ENCODE measurements at places on chromosomes 13 and 19.

DNA sequence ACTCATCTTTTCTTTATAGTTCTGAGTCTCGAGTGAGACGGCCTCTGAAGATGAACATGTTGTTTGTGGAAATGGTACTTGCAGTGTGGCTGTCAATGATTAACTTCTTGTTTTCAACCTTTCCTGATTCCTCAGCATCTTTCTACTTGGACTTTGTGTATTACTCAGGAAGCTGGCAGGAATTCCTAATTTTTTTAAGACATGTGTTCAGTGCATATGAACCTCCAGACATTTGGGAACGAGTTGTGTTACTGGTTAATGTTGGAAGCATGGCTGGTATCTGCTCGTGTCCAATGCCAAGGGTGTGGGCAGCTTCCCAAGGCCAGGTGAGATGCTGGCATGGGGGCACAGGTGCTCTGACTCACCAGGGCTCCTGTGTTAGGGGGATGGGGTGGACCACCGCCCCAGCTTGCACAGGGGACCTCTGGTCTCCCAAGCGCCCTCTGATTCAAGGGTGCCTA is 61.1 kb upstream of the MCF2L start:
- DNase-seq = no peak

GRCh38 chr19:18520848-18521691 is 800 bp downstream of the ELL start:
- no peak for DNase-seq

- DNase-seq = no peak
These were observed 33.7 kb upstream of the ZNF724 start for GRCh38 chr19:23283925-23284324.

DNA sequence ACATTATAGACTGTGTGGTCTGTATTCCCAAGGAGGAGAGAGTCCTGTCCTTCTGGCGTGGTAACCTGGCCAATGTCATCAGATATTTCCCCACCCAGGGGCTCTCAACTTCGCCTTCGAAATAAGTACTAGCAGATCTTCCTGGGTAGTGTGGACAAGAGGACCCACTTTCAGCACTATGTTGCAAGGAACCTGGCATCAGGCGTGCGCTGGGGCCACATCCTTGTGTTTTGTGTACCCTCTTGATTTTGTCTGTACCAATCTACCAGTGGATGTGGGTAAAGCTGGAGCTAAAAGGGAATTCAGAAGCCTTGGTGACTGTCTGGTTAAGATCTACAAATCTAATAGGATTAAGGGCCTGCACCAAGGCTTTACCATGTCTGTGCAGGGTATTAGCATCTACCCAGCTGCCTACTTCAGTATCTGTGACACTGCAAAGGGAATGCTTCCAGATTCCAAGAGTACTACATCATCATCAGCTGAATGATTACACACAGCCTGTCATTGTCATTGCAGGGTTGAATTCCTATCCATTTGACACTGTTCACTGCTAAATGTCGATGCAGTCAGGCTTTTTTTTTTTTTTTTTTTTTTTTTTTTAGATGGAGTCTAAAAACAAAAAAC is 148.0 kb downstream of the PRR20E start:
- DNase-seq = no peak

DNA sequence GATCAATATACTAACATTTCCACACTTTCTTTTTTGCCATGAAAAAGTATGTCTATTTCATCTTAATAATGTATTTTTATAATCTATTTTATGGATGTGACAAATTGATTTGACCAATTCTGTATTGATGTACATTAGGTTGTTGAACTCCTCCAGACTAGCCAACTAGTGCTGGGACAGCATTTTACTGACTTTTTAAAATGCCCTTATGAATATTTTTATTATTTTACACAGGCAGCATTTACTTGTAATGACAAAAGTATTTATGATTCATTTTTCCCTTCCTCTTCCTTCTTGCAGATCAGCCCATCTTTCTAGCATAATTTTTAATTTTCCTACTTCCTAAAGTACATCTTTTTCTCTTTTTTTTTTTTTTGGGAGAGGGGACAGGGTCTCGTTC is 918 bp upstream of the FUZ start:
- DNase-seq = no peak

DNA sequence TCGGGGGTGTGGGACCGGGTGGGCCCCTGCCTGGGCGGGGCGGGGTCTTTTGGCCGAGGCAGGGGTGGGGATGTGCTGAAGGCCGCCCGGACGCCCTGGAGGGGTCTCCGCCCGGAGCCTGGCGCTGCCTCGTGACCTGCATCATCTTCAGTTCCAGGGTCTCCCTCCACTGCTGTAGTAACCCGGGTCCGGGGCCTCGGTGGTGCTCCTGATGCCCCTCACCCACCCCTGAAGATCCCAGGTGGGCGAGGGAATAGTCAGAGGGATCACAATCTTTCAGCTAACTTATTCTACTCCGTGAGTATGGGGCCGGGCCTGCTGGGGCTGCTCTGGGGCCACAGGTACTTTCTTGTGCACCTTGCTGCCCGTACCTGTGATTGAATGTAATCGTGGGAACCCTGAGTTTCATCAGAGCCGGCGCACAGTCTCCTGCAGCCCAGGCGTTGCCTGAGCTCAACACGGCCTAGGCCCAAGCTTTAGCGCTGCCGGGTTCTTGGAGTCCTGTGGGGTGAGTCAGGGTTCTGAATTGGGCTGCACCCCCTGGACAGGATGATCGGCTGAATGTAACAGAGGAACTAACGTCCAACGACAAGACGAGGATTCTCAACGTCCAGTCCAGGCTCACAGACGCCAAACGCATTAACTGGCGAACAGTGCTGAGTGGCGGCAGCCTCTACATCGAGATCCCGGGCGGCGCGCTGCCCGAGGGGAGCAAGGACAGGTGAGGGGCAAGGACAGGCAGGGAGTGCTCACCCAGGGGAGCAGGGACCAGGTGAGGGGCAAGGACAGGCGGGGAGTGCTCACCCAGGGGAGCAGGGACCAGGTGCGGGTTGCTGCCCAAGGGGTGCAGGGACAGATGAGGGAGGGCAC is 10.5 kb downstream of the PEAK3 start:
- DNase-seq = peak; percentile 53

GRCh38 chr19:42132030-42132628 is at the start of gene POU2F2:
Gene POU2F2, minus strand, starts transcription at chr19:42132446. Its CDS starts 35 bp downstream, at chr19:42132411.
- DNase-seq = no peak

DNA sequence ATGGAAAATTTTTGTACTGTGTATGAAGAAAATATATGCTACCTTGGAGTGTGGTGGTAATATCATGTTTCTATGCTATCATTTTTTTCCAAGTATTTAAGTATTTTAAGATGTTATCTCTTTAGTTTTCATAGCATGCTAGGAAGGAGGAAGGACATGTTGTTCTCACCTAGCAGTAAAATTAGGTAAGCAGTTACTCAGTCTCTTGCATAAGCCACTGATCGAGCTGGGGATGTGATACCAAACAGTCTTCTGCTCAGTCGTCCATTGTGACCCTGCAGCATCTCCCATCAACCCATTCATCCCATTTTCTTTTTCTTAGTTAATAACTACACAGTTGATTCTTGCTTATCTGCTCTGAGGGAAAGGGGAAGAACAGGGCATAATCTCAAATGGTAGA is 130.6 kb downstream of the KLF5 start:
- DNase-seq = no peak

GRCh38 chr13:107681600-107681999 is 533.7 kb downstream of the LIG4 start:
- DNase-seq = no peak

GRCh38 chr19:58409010-58409790 is 751 bp downstream of the ZNF584 start:
- no peak for DNase-seq

DNA sequence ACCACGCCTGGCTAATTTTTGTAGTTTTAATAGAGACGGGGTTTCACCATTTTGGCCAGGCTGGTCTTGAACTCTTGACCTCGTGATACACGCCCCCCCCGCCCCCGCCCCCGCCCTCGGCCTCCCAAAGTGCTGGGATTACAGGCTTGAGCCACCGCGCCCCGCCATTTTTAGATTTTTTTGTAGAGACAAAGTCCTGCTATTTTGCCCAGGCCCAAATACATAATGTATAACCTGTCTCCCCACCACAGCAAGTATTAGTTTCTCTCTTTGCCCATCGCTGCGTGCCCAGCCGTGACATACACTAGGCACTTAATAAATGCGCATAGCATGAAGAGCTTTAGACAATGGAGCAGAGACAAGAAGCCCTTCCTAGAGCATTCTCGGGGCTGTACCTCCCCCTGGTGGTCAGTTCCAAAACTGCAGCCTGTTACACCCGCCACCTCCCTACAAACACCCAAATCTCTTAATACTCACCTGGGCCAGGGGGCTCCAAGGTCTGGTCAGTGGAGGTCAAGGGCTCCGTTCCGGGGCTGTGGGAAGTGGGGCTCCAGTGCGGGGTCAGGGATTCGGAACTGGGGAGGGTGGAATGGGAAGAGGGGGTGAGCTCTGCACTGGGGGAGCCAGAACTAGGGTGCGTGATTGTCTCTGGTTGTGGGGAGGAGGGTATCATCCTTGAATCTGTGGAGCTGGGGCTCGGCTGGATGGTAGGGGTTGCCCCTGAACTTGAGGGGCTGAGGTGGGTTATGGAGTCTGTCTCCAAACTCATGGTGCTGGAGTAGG is 22.5 kb downstream of the IQCN start:
- DNase-seq = peak; percentile 49

- DNase-seq = no peak
These were observed 365.1 kb downstream of the DNAJC15 start for GRCh38 chr13:43388282-43389034.

DNA sequence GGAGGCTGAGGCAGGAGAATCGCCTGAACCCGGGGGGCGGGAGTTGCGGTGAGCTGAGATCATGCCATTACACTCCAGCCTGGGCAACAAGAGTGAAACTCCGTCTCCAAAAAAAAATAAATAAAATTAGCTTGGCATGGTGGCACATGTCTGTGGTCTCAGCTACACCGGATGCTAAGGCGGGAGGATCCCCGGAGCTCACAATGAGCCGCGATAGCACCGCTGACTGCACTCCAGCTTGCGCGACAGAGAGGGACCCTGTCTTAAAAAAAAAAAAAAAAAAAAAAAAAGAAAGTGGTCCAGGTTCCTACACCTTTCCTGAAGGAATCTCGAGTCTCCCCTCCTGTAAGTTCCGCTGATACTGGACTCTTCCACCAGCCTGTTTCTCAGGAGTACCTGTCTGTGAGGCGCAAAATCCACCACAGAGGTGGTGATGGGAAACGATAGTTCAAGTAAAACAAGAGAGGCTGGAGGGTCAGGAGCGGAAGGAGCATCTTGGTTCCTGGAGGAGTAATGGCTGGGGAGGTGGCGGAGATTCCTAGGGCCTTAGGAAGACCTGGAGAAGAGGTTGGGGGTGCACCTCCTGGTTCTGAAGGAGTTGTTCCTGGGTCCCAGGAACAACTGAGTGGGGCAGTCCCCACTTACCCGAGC is 471 bp downstream of the FUT1 start:
- DNase-seq = no peak

GRCh38 chr13:25085125-25085742 is 10.7 kb upstream of the PABPC3 start:
- no peak for DNase-seq

DNA sequence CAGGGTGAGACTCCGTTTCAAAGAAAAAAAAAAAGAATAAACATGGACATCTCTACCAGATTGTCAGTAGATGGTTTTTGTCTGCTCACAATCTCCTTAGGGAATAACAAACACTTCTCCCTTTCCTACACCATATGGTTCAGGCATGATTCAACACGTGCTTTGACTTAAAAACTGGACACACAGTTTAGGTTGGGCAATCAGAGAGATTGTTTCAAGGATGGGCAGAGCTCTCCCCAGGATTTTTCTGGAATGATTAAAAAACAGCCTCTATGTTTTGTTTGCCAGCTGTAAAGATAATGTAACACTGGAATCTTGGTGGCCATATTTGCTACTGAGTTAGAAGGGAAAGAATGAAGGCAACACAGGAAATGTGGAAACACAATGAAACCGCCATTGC is 150.1 kb upstream of the TSC22D1 start:
- peak; percentile 65 for DNase-seq

DNA sequence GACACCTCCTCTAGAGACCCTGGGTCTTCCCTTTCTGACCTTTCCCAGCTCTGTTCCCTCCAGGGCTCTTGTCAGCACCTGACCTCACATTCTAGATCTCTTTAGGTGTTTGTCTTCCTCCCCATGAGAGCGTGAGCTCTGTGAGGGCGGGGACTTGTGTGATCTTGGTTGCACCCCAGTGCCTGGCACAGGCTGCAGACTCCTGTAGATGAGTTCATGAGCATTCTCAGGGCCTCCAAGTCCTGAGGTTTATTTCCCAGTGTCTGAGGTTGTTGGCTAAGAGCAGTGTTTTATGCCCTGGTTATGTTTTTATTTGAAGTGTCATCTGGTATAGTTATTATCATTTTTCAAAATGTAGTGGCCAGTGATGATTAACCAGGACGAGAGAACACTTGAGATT is 596 bp downstream of the CEACAM4 start:
- no peak for DNase-seq

GRCh38 chr19:2578901-2579677 is 103.2 kb downstream of the GADD45B start:
- DNase-seq = peak; percentile 61

GRCh38 chr19:44341794-44342193 is 14.7 kb downstream of the ZNF112 start:
- DNase-seq = no peak

DNA sequence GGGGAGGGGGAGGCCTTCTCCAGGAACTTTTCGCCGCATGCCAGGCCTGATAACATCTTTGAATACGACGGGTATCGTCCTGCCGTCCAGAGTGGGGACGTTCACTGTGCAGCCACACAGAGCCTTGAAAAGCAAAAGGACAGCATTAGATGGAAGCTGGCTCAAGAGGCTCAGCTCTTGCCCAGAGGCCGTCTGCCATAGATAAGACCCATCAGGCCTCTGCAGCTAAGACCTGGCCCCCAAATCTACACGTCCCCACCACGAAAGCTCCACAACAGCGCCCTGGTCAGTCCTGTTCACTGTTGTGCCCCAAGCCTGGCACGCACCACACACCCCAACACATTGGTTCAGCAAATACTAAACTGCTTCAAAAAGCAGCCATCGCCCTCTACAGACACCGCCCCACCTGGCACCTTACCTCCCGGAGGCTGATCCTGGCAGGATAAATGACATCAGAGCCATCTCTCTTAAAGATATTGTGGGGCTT is 2.1 kb downstream of the DNAJB1 start:
- no peak for DNase-seq

DNA sequence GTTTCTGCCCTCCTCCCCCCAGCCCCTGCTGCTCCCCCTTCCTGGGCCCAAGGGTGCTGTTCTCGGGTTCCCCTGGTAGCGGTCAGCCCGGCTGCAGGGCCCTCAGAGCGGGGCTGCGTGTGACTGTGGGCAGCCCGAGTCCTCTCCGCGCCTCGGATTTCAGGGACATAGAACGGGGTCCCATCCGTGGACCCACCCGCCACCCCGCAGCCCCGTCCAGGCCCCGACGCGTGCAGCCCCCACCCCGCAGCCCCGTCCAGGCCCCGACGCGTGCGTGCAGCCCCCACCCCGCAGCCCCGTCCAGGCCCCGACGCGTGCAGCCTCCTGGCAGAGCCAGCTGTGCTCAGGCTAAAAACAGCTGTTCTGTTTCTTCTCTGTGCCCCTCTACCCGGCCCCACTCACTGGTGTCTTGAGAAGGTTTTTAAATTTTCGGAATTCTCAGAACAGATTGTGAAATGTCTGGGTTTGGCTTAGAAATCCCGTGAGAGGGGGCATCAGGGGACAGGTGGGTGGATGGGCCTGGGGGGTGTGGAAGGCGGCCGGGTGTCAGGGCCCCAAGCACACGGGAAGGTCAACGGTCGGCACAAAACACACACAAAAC is 5.5 kb upstream of the PRTN3 start:
- no peak for DNase-seq

GRCh38 chr13:27977476-27978300 is 8.6 kb upstream of the CDX2 start:
- no peak for DNase-seq

GRCh38 chr19:38544569-38545315 is 73.0 kb downstream of the MAP4K1 start:
- DNase-seq = peak; percentile 5

- DNase-seq = no peak
These were observed 23.4 kb upstream of the TCF3 start for GRCh38 chr19:1675633-1676350.

Measured in HS-5 (cell line).